Foreskin keratinocyte (primary cell): ENCODE measurements at places on chromosomes 1 and 21. TPM values are rescaled to one million over a fixed set of nuclear protein-coding genes. Genes with fewer than 3 reads are reported as not detected.

The KPRP gene
- polyA plus RNA-seq = 0.43 and 0.67 TPM in 2 replicates

The HSD3B2 gene
- polyA plus RNA-seq = not detected in 2 replicates

- no peak for DNase-seq
Observed at GRCh38 chr1:48889082-48889481, 112.4 kb upstream of the BEND5 start.

DNA sequence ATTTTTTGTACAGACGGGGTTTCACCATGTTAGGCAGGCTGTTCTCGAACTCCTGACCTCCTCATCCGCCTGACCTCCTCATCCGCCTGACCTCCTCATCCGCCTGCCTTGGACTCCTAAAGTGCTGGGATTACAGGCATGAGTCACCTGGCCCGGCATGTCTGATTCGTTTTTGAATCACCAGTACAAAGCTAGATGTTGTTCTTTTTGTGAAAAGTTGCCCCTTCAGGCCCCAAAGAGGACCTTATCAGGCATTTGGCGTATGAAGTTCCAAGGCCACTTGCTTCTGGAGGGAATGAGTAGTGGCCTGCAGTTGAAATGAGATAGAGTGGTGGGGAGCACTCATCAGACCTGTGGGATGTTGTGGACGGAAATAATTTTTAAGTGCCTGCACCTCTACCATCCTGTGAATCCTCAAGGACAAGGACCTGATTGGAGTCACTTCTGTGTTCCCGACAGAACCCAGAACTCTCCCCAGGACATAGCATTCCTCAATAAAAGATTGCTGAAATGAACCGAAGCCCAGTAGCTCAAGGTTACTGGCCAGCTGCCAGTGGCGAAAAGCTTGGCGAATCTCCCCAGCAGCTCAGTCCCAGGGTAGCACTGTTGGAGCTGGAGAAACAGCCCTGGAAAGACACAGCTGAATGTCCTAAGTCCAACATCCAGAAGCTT, 50.1 kb downstream of the NDUFS5 start:
- no peak for DNase-seq

The CCDC27 gene
- polyA plus RNA-seq = not detected in 2 replicates
